Heart left ventricle (tissue), 16 donors: ENCODE measurements at places on chromosomes 16 and 17. TPM values are rescaled to one million over a fixed set of nuclear protein-coding genes. Genes with fewer than 3 reads are reported as not detected.

GRCh38 chr16:68662035-68662434 lies 16.9 kb downstream of the CDH3 start:
- DNase-seq, result no peak

DNA sequence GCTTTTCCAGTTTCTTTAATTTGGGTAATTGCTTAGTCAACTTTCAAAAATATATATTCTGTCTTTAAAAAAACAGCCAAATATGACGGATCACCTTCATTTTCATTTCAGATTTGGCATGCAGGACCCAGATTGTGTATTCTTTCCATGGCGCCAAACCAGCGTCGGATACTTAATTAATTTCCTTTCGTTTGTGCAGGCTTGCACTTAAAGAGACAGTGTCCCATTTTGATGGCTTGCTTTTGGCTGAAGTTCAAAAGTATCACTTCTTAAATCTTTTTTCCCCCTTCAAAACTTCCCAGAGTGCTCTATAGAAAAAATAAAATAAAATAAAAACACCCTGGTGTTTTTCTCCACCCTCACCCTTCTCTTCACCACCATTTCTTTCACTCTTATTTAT lies 394.5 kb upstream of the SOX9 start:
- DNase-seq, result no peak

GRCh38 chr17:8935191-8935590 lies 30.3 kb downstream of the PIK3R5 start:
- no peak for DNase-seq

DNA sequence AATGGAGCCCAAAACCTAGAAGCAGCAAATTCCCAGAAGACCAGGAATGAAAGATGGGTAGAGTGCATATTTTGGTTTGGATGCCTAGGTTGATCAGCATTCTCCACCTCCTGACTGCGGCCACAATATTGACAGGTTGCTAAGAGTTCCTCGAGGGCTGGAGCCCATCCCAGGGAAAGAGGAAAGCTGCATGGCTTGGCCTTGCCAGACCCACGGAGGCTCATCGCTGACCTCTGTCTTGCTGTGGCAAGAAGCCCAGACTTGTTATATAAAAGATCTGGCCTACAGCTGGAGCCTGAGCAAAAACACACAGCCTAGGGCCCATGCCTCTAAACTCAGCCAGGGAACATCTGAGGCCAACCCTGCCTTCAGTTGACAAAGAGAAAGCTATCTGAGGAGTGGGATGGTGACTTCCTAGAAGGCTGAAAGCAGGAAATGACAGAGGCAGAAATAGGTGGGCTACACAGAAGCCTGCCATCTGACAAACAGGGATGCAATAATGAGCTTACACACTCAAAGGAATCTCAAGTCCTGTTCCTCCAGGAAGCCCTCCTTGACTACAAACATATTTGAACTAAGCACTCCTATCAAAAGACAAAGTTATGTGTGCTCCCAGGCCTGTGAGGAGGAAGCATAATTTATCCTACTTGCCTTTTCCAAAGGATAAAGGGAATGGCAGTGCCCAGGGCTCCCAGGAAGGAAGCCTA lies 22.5 kb upstream of the SLC35B1 start:
- DNase-seq, result peak; percentile 95

DNA sequence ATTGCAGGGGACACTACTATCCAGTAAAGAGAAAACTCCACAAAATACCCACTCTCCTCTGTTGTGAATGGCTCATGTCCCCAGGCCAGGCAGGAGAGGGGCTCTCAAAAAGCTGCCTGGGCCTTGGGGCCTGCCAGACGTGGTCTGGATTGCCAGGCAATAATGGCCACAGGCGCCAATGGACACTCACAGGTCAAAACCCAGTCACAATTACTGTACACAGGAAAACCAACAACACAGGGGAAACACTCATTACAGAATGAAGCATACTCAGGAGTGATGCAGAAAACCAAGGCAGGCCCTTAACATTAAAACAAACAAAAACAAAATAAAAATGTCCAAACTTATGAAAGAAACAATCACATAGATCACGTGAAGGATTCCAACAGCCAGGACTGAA lies 35.1 kb upstream of the SREBF1 start:
- no peak for DNase-seq

DNA sequence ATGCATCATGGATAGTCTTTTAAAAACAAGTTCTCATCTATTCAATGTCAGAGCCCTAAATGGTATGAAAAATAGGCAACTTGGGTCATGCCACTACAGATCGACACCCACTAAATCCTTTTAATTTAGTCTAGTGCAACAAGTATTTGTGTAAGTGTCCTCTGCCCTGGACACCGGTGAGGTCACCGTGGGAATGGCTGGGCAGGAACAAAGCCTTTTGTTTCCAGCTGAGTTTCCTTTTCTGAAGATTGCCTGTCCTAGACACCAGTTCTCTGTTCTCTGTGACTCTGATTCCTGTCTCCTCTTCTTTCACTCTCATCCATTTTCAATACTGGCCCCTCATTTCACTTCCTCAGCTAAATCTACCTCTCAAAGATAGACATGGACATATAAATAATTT lies 446.5 kb downstream of the MAF start:
- no peak for DNase-seq

DNA sequence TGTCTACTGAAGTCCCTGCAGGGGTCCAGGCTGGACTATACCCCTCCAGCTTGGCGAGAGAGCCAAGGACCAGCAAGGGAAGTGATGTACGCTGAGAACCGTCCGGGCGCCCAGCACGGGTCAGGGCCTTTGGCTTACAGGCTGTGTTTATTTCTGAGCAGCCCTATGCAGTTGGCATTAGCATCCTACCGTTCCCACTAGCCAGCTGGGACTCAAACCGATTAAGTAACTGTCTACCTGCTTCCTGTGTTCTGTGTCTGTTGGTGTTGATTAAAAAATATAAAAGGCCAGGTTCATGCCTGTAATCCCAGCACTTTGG lies 73.8 kb downstream of the CMIP start:
- DNase-seq, result no peak

- peak; percentile 77 for DNase-seq
These were observed 13.3 kb upstream of the NUDT16L1 start for GRCh38 chr16:4679850-4680636.

GRCh38 chr16:11180489-11180888 lies 75.5 kb downstream of the SOCS1 start:
- no peak for DNase-seq

DNA sequence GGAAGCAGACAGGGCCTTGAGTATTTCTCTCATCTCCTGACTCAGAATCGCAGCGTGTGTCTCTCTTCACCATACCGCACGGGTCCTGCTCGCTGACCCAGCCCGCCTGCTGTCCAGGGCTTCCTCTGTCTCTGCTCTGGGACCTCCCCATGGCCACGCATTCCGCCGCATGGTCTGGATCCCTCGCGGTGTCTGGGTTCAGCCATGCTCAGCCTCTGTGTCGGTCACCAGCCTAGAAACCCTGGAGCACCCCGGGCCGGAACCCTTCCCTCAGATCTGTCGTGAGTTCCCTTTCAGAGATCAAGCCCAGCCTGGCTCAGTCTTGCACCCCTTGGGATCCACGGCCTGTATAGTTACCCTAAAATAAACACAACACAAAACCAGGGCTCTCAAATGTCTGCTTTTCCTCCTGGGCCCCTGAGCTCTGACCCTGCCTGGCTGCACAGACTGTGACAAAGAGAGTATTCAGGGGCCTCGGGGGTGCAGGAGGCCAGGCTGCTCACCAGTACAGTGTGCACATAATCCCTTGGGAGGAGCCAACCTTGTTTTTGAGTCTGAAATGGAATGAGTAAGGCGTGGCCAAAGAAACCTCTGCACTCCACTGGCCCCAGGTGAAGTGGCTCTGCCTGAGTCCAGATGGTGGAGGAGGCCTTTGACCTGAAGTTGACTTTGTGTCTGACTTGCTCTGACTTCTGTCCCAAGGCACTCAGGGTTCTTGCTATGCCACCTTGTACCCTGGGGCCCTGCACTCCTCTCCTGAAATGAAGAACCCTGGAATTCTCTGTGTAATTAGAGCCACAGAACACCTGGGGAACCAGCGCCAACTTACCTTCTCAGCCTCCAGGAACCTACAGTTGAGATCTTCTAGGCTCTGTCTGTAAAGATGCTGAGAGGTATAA lies 5.8 kb upstream of the SPIRE2 start:
- DNase-seq, result no peak

GRCh38 chr17:48543107-48543853 lies 1.6 kb downstream of the HOXB2 start:
- no peak for DNase-seq

- no peak for DNase-seq
These were observed 7.2 kb downstream of the DLX3 start for GRCh38 chr17:49987681-49988441.

GRCh38 chr17:49580981-49581647 lies 5.4 kb downstream of the NXPH3 start:
- no peak for DNase-seq

GRCh38 chr17:55458978-55459377 lies 37.3 kb upstream of the MMD start:
- DNase-seq, result no peak

GRCh38 chr16:23301251-23302044 lies 654 bp upstream of the SCNN1B start:
- no peak for DNase-seq

DNA sequence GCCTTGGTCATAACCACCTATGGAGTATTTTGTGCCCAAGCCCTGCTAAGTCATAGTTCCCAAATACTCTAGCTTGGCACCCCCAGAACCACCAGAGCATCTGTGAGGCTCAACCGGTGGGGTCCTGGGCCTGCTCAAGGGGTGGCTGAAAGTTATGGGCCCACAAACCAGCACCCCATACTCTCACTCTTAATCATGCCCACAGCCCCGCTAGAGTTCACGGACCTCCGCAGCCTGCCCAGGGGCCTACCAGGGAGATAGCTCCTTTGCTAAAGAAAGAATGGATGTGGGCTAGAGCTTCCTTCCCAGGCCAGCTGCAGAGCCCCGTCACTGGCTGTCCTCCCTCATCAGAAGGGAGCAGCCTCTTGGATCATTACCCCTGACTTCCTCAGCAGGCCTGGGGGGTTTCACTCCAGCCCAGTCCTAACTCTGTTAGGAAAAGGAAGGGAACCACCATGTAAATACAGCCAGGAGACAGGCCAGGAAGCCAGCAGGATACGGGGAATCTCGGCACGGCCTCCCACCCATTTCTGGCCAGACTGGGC lies 1.4 kb downstream of the GIT1 start:
- peak; percentile 28 for DNase-seq

DNA sequence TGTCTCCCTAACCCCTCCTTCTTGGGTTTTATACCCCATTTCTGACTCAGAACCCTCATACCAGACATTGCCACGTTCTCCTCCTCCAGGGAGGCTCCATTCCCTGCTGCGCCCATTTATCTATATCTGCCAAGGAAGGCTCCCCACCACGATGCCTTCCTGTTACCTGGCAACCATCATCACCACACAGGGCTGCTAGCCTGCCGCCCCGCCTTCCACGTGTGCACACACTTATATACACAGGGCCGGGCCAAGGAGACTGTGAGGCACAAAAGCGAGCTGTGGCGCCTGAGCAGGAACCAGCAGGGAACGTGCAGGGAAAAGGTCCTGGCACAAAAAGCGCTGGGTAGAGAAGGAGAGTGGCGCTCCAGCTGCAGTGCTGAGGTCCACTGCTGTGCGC lies 261.8 kb downstream of the CBLN1 start:
- no peak for DNase-seq

GRCh38 chr17:60542071-60542470 lies 16.0 kb upstream of the APPBP2 start:
- no peak for DNase-seq

- DNase-seq, result no peak
These were observed 22.4 kb upstream of the SCNN1B start for GRCh38 chr16:23279721-23280153.

- no peak for DNase-seq
These were observed 1472.4 kb upstream of the GOT2 start for GRCh38 chr16:60206516-60206915.

GRCh38 chr17:17035490-17035889 lies 6.8 kb upstream of the MPRIP start:
- DNase-seq, result no peak

- no peak for DNase-seq
These were observed 23.4 kb upstream of the MPRIP start for GRCh38 chr17:17018612-17019429.

DNA sequence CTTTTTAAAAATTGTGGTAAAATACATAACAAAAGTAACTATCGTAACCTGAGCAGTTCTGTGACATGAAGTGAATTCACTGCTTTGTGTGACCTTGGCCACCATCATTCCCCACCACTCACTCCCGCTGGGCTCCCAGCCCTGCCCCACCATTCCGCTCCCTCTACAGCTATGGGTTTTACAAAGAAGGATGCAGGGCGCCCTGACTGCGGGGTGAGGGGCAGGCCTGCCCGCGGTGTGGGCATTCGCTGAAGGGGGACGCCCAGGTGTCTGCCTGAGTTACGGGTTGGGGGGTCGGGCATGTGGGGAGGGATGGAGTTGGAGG lies at the start of gene CEMP1:
Gene CEMP1, minus strand, starts transcription at position 38 of the 325 bp plus-strand sequence. CDS start 335 bp downstream, outside the sequence.
- DNase-seq, result no peak

GRCh38 chr17:2179615-2180295 lies 123.8 kb downstream of the SMG6 start:
- DNase-seq, result peak; percentile 94

GRCh38 chr16:73323880-73324279 lies 276.0 kb upstream of the ZFHX3 start:
- DNase-seq, result peak; percentile 22

DNA sequence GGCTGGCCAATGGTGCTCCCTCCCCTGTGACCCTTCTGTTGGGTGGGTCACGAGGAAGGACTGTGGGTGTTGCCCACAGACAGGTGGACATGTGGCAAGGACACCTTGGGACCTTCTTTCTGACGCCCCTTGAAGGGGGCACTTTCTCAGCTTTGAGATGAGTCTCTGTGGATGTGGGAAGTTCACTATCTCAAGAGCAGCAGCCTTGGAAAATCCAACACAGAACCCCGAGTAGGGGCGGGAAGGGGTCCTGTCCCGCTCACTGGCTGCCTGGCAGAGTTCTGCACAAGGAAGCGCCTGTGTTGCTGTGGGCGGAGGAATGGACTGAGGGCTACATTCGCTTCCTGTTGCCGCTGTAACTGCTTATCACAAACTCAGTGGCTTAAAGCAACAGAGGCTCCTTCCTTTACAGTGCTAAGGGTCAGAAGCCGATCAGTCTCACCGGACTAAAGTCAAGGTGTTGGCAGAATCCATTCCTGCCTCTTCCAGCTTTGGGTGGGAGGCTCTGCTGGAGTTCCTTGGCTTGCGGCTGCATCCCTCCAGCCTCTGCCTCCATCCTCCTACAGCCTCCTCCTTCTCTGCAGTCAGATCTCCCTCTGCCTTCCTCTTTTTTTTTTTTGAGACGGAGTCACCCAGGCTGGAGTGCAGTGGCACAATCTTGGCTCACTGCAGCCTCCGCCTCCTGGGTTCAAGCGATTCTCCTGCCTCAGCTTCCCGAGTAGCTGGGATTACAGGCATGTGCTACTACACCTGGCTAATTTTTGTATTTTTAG lies 305.2 kb downstream of the SEC14L1 start:
- DNase-seq, result peak; percentile 56

MCRIP1 gene
- total RNA-seq, result 74.8 TPM

CCDC182 gene
- not detected for total RNA-seq

ADAD2 gene
- total RNA-seq, result 1.0 TPM

NOMO2 gene
- 157 TPM for total RNA-seq

VAT1L gene
- 57.5 TPM for total RNA-seq

TMEM114 gene
- total RNA-seq, result not detected

C1QBP gene
- total RNA-seq, result 111 TPM

MARVELD3 gene
- not detected for total RNA-seq

ZNF385C gene
- total RNA-seq, result 0.19 TPM

TLCD3B gene
- not detected for total RNA-seq

TMC5 gene
- not detected for total RNA-seq

PTGES3L gene
- total RNA-seq, result 31.8 TPM

VTN gene
- 67.3 TPM for total RNA-seq

ZFP3 gene
- total RNA-seq, result 6.7 TPM

CASKIN2 gene
- 51.2 TPM for total RNA-seq
